HFFc6 (cell line): ENCODE measurements at places on chromosomes 5 and 9. TPM values are rescaled to one million over a fixed set of nuclear protein-coding genes. Genes with fewer than 3 reads are reported as not detected.

GRCh38 chr9:121814594-121814993 lies 163.2 kb downstream of the DAB2IP start:
- no peak for DNase-seq

GRCh38 chr9:84121991-84122523 lies 141.5 kb downstream of the RMI1 start:
- DNase-seq = no peak

GRCh38 chr5:53253421-53253871 lies 143.9 kb upstream of the MOCS2 start:
- peak; percentile 78 for DNase-seq

DNA sequence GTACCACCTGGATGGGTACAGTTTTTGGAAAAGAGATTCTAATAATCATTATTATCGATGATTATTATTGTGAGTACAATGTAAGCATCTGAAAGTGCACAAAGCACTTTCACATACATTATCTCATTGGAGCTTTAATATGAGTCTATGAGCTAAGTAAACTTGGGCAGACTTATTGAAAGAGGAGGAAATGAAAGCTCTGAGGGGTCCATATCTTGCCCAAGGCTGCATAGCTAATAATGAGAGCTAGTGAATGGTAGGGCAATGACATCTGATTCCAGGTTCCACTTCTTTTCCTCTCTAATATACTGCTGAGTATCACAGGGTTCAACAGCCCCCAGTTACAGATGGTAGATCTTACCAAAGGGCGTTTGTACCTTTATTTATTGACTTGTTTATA lies 26.1 kb downstream of the TIMD4 start:
- no peak for DNase-seq

- DNase-seq = no peak
These were observed 16.1 kb upstream of the FKTN start for GRCh38 chr9:105541838-105542237.

DNA sequence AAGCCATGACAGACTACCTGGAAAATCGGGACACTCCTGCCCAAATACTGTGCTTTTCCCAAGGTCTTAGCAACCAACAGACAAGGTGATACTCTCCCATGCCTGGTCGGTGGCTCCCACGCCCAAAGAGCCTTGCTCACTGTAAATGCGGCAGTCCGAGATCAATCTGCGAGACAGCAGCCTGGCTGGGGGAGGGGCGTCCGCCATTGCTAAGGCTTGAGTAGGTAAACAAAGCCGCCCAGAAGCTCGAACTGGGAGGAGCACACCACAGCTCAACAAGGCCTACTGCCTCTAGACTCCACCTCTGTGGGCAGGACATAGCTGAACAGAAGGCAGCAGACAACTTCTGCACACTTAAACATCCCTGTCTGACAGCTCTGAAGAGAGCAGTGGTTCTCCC lies 272.1 kb upstream of the CCNG1 start:
- DNase-seq = no peak

DNA sequence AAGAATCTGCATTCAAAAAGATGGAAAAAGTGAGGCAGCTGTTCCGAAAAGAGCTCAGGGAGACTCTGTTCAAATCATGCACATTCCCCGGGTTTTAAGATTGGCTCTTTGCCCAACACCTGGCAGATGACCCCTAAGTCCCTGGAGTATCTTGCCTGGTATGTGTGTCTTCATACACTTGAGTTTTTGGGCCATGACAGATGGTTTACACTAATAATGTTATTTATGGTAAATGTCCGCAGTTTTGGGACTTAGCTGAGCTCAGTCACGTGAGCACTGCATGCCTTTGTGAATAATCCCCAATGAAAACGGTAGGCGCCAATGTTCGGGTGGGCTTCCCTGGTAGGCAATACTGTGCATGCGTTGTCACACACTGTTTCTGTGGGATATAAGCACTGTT lies 316.1 kb downstream of the PRDM9 start:
- no peak for DNase-seq

- DNase-seq = no peak
These were observed 83.4 kb downstream of the ADRB2 start for GRCh38 chr5:148909766-148910165.

DNA sequence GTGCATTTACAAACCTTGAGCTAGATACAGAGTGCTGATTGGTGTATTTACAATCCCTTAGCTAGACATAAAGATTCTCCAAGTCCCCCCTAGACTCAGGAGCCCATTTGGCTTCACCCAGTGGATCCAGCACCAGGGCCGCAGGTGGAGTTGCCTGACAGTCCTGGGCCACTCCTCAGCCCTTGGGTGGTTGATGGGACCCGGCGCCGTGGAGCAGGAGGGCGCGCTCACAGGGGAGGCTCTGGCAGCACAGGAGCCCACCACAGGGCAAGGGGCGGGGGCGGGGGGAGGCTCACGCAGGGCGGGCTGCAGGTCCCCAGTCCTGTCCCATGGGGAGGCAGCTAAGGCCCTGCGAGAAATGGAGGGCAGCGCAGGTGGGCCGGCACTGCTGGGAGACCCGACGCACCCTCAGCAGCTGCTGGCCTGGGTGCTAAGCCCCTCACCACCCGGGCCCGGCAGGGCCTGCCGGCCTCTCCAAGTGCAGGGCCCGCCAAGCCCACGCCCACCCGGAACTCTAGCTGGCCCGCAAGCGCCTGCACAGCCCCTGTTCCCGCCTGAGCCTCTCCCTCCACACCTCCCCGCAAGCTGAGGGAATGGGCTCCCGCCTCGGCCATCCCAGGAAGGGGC lies 613.5 kb downstream of the TLE4 start:
- no peak for DNase-seq

DNA sequence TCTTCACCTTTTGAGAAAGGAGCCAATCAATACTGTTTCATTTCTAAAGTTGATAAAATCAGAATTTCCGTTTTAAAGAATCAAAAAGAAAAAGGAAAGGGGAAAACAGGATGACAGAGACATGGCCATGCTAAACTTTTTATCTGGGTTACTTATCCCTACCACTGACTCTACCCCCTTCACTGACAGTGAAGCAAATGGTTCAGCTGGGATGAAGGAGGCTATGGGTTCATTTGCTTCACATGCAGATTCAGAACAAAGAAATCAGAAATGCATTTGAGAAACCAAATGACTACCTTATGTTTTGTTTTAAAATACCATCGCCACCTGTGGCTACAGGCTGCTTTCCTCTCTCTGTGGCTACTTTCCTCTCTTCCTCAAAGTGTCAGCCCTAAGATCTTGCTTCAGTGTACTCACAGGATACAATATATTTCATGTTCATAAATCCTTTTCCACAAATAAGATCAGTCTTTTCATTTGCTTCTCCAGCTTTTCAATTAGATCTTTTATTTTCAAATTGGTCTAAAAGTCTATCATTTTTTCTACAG lies 53.3 kb downstream of the LPAR1 start:
- no peak for DNase-seq

STK32A gene
- 0.21 to 1.0 TPM (median 0.70 TPM) in 3 replicates for total RNA-seq

SLC36A3 gene
- not detected in 3 replicates for total RNA-seq

SHISAL2B gene
- total RNA-seq = not detected in 3 replicates

RNF183 gene
- total RNA-seq = not detected in 3 replicates

GADD45G gene
- 0.19 to 0.50 TPM (median 0.29 TPM) in 3 replicates for total RNA-seq
